Activated naive CD8-positive, alpha-beta T cell treated with anti-CD3 and anti-CD28 coated beads for 36 hours (primary cell): ENCODE measurements at places on chromosomes 1 and 21.

GRCh38 chr21:45020629-45021427, 53.6 kb upstream of the ADARB1 start:
- no peak for DNase-seq

- no peak for DNase-seq
Observed at GRCh38 chr1:189550498-189550897, 927.2 kb downstream of the BRINP3 start.

- DNase-seq = no peak
Observed at GRCh38 chr1:33276573-33277298, 20.4 kb downstream of the ZNF362 start.

- DNase-seq = no peak
Observed at GRCh38 chr1:186559601-186560116, 98.7 kb upstream of the PDC start.

DNA sequence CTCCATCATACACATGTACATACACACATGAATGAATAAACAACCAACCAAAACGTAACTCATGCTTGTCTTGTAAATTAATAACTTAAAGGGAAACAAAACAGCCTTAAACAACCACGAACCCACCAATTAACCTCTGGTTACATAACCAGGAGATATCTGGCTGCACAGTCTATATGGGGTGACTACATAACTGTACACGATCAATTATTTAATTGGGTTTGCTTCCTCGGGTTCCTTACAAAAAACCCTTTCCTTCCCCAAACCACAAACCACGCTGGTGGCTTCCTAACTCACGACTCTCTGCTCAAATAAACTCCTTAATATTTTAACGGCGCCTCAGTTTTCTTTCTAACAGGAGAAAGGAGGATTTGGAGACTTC, 744 bp downstream of the ZNF670 start:
- no peak for DNase-seq

- DNase-seq = no peak
Observed at GRCh38 chr1:227919906-227920305, 27.8 kb downstream of the WNT9A start.

DNA sequence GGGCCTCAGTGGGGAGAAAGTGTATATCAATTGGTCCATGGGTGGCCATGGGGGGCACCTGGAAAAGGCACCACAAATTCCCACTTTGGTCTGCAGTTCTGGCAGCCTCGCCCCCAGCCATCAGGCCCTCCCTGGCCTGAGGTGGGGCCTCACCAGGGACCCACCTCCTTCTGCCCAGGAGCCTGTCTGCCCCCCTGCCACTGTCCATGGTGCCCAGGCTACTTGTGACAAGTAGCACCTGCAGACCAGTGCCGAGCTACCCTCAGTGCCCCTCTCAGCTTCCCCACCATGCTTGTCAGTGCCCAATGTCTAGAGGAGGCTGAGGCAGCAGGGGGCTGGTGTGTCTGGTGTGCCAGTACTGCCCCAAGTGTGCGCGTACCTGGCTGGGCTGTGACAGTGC, 87.1 kb upstream of the PAXBP1 start:
- DNase-seq = no peak

GRCh38 chr1:9068981-9069325, 482 bp downstream of the SLC2A5 start:
- DNase-seq = no peak

GRCh38 chr1:21671915-21672314, 2.8 kb upstream of the RAP1GAP start:
- DNase-seq = no peak

GRCh38 chr21:36708286-36709029, 9.5 kb downstream of the SIM2 start:
- no peak for DNase-seq

DNA sequence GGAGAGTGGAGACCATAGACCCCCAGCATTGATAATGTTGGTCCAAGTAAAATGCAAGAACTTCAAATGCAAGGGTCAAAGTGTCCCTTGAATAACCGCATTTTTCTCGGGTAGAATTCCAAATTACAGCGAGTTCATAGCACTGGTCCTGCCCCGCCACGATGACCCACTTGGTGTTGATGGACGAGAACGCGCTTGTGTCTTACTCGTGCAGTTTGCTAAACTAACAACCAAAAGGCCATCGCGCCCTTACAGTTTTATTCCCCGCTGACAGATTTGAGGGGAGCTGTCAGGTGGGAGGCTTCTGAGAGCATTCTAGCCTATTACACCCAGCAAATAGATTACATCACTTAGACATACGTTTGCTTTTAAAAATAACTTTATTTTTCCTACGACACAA, 17.3 kb upstream of the TSPEAR start:
- no peak for DNase-seq

DNA sequence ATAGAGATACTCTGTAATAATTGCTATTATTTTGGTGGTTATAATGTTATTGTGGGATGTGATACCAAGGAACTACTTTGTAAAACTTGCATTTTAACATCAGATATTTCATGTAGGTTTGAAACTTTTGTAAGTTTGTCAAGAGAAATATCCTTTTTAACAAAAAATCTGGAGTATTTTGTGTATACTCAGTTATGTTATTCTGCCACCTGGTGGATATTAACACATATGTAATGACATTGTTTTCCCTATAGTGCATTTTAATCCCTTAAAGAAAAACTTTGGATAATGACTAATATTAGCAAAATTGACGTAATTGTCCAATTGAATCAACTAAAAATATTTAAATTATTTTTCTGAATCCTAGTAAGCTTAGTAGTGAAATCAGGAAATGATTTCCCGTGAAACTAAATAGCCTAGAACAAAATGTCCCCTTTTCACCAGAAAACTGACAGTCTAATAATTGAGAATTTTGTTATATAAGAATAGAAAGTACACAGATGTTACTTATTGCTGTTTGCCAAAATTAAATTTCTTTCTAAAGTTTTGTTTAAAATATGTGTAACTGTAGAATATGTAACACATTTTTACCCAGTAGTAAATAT, 39.6 kb downstream of the KCTD3 start:
- DNase-seq = no peak

GRCh38 chr21:41326414-41327080, 9.9 kb downstream of the FAM3B start:
- DNase-seq = no peak
